ENCODE measurements at places on chromosomes 5 and 9. TPM values are rescaled to one million over a fixed set of nuclear protein-coding genes. Genes with fewer than 3 reads are reported as not detected.

DNA sequence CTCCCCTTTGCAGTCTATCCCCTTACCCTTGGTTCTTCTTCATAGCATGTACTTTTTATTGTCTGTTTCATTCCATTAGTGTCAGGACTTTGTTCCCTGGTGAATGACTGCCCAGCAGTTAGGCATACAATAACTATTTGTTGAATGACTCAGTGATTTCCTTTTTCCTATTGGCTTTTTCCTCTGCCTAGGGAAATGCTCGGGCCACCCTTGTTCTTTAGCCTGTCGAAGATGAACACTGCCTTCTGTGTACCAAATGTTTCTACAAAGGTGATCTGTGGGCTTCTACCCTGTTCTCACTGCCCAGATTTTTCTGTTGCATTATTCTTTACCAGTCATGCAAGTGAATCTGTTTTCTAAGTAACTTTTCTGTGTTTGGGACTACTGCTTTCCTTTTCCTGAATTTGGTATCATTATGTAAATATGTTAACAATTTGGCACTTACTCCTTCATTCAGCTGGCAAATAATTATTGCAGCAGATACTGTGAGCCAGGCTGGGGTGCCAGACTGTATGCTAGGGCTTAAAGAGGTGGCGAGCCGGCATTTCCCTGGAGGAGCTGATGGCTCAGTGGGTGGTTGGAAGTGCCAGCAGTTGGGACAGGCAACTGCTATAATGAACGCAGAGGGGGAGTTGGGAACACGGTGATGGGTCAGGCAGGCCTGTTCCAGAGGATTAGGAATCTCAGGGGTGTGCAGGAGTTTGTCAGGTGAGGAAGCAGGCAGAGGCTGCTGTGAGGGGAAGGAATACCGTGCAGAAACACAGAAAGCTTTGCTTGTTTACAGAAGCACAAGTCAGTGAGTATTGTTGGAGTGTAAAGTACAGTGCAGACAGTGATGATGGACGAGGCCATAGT, 30.6 kb downstream of the KDM4C start:
- peak; percentile 39 for DNase-seq

Gene PDLIM4
- total RNA-seq = 2.0 TPM

- no peak for DNase-seq
Measured at GRCh38 chr9:101562966-101563365, 29.3 kb downstream of the RNF20 start.

- DNase-seq = no peak
Measured at GRCh38 chr9:77785341-77785740, 137.2 kb upstream of the GNA14 start.

DNA sequence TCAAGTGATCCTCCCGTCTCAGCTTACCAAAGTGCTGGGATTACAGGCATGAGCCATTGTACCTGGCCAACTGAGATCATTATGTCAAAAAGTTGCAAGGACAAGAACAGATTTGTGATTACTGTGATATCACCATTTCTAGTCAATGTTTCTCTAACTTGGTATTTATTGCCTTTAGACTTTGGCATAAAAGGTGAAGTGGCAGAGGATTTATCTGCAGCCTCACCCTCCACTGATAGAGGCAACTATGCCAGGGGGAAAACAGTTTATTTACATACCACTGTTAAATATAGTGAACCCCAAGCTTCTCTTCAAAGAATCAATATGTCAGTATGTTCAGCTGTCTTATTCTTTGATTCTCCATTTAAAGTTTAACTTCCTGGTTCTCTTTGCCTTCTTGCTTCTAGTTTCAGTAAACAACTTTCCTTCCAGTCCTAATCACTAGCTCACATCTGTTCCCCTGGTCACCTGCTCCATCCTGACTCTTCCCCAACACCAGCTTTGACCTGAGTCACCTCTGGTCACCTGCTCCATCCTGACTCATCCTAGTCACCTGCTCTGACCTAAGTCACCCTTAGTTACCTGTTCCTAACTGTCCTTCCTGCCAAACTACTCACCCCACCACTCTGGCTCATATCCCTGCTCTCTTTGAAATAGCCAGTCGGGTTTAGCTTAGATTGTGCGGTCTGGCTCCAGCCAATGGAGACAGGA, 29.9 kb downstream of the SEMA6A start:
- DNase-seq = no peak

GRCh38 chr5:864492-865167, 13.8 kb upstream of the ZDHHC11 start:
- no peak for DNase-seq

GRCh38 chr9:70525519-70525918, 111.1 kb upstream of the KLF9 start:
- DNase-seq = no peak

GRCh38 chr9:115671236-115671962, 482.2 kb upstream of the PAPPA start:
- DNase-seq = no peak

GRCh38 chr5:155729684-155730059, 597.3 kb upstream of the SGCD start:
- peak; percentile 46 for DNase-seq
